Frontal cortex (tissue), 4 donors: ENCODE measurements at places on chromosomes 5 and 9. TPM values are rescaled to one million over a fixed set of nuclear protein-coding genes. Genes with fewer than 3 reads are reported as not detected.

Gene CA9
- 0.82 TPM for total RNA-seq

GRCh38 chr5:40682154-40683017, 2.7 kb downstream of the PTGER4 start:
- DNase-seq, result no peak

Gene EDIL3
- total RNA-seq, result 59.1 TPM

Gene PTGER4
- total RNA-seq, result 1.6 TPM

Gene SPINK6
- not detected for total RNA-seq

Gene MYOZ3
- total RNA-seq, result 3.7 TPM

GRCh38 chr9:111040494-111040893, 2.2 kb upstream of the LPAR1 start:
- DNase-seq, result no peak

Gene EFCAB9
- not detected for total RNA-seq

- DNase-seq, result no peak
Observed at GRCh38 chr5:79561525-79561893, 47.6 kb upstream of the HOMER1 start.

- no peak for DNase-seq
Observed at GRCh38 chr9:27571011-27571410, 2.3 kb downstream of the C9orf72 start.

GRCh38 chr5:140381972-140382371, 19.7 kb upstream of the ANKHD1 start:
- DNase-seq, result no peak

- DNase-seq, result no peak
Observed at GRCh38 chr5:118578093-118578492, 410.3 kb downstream of the DTWD2 start.

Gene HTR1A
- total RNA-seq, result 20.4 TPM

Gene STPG3
- total RNA-seq, result not detected

Gene SPRY4
- 4.5 TPM for total RNA-seq

DNA sequence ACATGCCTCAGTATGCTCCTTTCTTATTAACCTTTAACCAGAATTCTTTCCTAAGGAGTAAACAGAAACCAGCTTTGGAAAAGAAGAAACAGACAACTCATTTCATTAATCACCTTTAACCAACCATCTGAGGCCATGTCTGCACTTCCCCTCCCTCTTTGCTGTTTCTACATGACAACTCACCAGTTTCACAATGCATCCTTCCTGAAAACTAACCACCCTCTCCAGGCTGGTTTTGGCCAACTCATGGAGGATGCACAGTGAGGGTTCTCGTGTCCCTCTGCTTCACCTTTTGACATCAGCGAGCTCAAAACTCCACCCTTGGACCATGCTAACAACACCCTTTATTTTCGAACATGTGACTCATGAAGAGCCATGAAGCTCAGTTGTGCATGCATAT, 244.1 kb downstream of the ELAVL2 start:
- DNase-seq, result no peak

- DNase-seq, result peak; percentile 81
Observed at GRCh38 chr5:160312134-160312959, at the start of gene CCNJL. Gene CCNJL (minus strand): TSS chr5:160312564. CDS start chr5:160311923, 641 bp downstream.

Gene LCN1
- total RNA-seq, result not detected

GRCh38 chr5:169988947-169989346, 8.7 kb upstream of the INSYN2B start:
- DNase-seq, result no peak

Gene SHISAL2B
- not detected for total RNA-seq

- no peak for DNase-seq
Observed at GRCh38 chr5:96940586-96940985, 4.7 kb downstream of the LNPEP start.

DNA sequence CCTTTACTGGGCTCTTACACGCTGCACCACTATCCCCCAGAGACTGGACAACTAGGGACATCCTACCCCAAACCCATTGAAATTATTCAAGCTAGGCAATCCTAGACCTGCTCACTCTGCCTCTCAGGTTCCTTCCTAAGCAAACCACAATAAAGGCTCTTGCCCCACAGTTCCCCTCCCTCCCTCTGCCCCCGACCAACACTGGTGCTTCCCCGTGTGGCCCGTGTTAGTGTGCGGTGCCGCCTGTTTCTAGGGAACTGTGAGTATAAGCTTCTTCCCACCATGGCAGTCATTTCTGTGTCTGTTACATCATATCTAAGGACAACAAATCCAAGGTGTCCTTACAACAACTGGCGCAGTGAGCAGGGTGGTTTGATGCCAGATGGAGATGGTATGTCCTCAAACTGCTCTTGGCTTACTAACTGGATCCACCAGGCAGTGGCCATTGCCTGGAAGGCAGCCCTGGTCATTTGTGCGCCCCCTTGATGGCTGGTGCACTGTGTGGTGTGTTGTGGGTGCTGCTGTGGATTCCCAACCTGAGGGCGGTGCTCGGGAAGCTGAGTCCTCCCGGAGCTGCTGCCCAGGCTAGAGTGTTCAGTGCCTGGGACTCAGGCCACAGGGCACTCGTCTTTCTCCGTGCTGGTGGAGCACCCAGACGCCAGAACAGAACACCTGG, 8.4 kb upstream of the MXD3 start:
- DNase-seq, result no peak

- DNase-seq, result no peak
Observed at GRCh38 chr9:134570711-134571325, 70.8 kb upstream of the COL5A1 start.

DNA sequence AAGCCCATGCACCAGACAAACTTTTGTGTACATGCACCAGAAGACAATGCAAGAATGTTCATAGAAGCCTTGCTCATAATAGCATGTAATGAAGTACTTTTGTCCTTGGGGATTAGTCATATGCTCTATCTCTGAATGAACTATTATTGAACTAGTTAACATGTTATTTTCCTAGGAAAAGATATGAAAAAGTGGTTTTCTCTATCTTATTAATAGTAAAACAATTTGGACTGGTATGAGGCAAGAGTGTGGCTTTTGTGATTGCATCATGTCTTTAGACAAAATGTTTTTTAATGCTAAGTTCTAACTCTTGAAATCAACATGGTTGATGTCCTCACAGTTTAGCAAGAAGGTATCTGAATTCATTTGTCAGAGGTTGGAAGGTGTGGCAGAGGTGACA, 55.7 kb upstream of the SPDL1 start:
- DNase-seq, result no peak

Gene WDR55
- total RNA-seq, result 12.6 TPM

DNA sequence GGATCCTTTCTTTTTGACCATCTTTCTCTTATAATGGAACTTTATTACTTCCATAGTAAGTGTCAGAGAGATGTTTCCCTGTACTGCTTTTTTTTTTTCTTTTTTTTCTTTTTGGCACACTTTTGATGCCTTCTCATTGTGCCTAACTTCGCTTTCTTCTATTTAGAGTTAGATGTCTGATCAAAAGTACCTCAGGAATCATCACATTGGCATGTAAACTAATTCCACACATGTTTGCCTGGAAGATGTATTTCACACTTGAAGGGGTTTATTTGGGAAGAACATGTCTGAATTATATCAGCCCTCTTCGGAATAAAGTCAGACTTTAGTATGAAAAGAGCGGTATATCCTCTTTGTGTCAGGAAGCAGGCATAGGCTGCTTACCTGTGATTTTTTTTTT, 35.1 kb downstream of the SMARCA2 start:
- no peak for DNase-seq

GRCh38 chr5:78182838-78183237, 111.7 kb downstream of the AP3B1 start:
- DNase-seq, result no peak

DNA sequence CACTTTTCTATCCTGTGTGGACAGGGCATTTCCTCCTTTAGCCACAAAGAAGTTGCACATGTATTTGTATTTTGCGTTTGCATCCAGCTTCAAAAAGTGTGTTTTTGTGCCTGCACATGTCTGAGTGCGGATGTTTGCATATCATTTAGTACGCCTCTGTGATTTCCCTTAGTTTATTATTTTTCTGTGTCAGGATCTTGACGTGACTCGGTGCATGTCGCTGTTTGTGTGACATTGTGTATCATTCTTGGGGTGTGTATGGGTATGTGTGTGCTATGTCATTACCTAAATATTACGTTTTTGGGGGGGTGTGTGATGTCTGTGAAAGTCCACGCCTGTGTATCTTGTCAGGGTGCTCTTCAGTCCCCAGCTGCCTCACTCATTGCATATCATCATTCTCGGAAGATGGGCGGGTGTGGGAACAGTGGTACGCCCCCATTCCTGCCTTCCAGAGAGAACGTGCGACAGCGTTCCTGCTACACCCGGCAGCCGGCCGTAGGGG, 416 bp upstream of the PAIP2 start:
- no peak for DNase-seq

- no peak for DNase-seq
Observed at GRCh38 chr9:123175854-123176629, 92.3 kb downstream of the STRBP start.

Gene RETREG1
- total RNA-seq, result 73.0 TPM

Gene C9
- total RNA-seq, result under 0.01 TPM

Gene PCDHA5
- 8.2 TPM for total RNA-seq

DNA sequence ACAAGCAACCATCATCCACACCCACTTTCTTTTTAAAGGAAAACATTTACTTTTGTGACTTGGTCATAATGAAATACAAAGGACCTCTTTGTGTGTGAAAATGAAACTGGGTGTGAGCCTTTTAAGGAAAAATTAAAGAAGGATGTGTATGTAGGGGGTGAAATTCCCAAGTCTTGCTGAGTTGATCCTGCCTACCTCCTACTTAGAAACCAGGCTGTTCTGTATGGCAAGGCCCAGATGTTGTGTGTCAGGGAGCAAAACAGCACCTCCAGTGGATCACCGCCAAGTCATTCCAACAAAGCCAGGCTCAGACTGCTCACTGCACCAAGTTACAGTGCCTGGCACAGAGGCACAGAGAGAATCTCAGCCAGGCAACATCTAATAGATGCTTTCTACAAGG, 198.5 kb upstream of the FBN2 start:
- no peak for DNase-seq

- DNase-seq, result no peak
Observed at GRCh38 chr5:55004729-55005128, 19.3 kb upstream of the GZMK start.

DNA sequence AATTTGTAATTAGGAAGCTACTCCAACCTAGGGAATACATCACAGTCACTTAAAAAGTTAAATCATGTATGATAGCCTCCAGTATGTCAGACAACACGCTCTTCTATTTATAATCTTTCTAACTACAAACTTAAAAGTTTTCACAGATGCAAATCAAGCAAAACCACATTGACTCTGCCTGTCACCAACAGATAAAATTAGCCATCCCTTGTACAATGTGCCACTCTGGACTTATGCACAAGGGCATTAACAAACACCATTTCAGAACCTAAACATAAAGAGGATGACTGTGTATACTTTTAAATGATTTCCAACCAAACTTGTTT, 14.7 kb downstream of the ERP44 start:
- no peak for DNase-seq

Gene PALM2AKAP2
- 4.1 TPM for total RNA-seq

DNA sequence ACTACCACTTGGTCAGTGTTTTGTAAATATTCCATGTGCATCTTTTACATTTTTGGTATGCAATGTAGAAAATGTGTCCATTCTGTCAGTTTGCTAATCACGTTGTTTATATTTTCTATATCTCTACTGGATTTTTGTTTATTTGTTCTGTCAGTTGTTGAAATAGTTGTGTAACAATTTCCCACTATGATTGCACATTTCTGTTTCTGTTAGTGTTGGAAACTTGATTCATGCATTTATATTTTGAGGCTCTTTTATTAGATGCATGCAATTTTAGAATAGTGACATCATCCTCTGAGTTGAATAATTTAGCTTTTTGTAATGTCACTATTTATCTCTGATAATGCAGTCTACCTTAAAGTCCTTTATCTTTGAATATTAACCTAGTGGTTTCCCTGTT, 25.8 kb upstream of the LECT2 start:
- no peak for DNase-seq

DNA sequence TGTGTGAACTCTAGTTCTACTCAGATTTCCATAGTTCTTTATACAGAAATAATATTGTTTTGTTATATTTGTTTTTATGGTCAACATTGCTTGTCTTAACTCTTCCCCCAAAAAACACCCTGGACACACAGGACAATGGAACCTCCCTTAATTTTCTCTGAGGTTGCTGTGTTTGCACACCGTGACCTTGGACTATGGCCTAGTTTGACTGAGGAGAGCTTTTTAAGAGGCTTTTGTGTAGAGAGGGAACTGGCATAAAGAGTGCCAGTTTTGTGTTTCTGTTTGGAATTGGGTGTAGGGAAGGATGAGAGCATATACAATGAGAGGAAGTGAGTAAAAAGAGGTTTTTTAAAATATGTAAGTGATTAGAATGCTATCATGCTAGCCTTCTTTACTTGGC, 101.1 kb upstream of the MEF2C start:
- no peak for DNase-seq

DNA sequence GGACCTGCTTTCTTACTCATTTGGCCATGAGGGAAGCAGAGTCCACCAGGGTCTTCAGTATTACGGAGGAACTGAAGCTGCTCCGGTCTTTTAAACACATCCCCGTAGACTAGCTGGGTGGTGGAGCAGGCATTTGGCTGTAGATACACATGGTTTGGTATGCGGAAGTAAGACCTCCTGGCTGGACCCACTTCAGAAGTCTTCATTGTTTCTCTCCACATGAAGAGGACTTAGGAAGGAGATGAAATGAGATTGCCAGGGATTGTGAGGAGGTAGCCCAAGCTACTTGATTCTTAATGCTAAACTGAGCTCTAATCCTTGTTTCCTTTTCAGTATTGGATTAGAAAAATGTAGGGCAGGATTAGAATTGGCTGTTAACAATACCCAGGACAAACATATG, 32.9 kb downstream of the STXBP1 start:
- DNase-seq, result no peak

DNA sequence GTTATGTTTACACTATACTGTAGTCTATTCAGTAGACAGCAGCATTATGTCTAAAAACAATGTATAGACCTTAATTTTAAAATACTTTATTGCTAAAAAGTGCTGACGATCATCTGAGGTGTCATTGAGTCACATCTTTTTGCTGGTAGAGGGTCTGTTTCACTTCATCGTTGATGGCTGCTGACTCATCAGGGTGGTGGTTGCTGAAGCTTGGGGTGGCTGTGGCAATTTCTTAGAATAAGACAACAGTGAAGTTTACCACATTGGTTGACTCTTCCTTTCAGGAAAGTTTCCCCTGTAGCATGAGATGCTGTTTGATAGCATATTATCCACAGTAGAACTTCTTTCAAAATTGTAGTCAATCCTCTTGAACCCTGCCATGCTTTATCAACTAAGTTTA, 150.3 kb downstream of the FBXL7 start:
- no peak for DNase-seq

Gene DRD1
- total RNA-seq, result 18.3 TPM

DNA sequence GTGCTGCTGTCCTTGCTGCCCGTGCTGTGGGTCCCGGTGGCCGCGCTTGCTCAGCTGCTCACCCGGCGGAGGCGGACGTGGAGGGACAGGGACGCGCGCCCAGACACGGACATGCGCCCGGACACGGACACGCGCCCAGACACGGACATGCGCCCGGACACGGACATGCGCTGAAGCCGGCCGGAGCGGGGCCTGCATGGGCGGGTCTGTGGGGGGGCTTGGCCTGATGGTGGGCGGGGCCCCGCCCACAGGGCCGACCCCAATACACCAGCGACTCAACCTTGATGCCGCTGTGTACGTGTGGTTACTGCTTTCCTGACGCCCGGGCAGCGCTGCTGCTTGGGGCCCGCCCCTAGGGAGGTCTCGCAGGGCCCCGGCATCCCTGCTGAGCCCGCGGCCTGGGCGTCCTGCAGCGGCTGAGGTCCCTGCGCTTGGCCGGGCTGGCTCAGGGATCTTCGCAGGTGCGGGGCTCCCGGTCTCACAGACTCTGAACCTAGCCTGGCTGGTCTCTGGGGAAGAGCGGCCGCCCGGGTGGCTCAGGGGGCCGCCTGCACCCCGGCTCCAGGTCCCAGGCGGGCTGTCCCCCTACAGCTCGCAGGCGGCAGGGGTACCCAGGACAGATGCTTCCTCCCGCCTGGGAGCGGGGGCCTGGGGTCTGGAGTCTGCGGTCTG, 20.9 kb downstream of the SLC6A18 start:
- DNase-seq, result no peak
